ENCODE measurements at places on chromosomes 3 and 15.

- no peak for DNase-seq
These were observed 241.1 kb downstream of the ZNF385D start for GRCh38 chr3:21509731-21510470.

GRCh38 chr15:100120111-100120510 is 221.7 kb downstream of the ADAMTS17 start:
- no peak for DNase-seq

DNA sequence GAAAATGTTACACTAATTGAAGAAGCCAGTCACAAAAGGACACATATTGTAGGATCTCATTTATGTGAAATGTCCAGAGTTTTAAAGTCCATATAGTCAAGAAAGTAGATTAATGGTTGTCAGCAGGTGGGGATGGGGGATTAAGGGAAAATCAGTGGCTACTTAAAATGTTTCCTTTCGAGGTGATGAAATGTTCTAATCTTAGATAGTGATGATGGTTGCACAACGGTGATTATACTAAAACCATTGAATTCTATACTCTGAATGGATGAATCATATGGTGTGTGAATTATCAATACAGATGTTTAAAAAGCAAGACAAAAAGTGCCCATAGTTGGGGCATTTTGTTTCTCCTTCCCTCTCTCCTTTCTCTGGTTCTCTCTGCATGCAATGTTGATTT is 164.6 kb downstream of the ATG7 start:
- no peak for DNase-seq

DNA sequence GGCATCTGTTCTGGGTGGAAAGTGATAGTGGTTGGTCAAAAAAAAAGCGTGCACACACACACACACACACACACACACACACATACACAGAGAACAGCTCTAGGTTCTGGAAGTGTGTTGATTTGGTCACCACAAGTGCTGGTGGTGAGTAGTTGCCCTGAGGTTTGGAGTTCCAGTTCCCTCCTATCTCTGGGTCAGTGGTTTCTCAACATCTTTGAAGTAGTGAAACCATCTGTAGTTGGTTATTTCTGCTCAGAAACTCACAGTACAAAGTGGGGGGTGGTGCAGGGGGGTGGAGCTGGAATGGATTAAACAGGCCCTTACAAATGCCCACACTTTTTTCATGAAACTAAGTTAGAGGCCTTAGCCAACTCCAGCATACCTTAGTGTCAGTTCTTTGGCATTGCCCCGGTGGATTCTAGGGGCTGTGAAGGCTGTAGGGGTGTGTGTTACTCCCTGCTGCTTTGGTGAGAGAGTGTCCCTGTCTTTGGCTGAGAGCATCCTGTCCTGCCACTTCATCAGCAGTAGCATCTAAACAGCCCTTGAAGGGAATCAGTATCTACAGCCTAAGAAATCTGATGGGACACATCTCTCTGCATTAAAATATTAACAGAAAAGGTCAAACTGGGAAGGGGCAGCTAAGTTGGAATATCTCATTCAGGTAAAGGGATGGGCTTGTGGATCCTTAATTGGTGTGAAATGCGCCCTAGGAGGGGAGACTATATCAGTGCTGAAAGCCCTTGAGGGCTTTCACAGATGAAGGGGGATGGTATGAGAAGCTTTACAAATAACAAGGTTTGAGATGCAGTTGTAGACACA is 20.6 kb downstream of the SMAD3 start:
- no peak for DNase-seq

GRCh38 chr3:104523136-104523535 is 843.6 kb upstream of the ALCAM start:
- DNase-seq = no peak

- no peak for DNase-seq
These were observed 8.8 kb upstream of the TTBK2 start for GRCh38 chr15:42929306-42929848.

DNA sequence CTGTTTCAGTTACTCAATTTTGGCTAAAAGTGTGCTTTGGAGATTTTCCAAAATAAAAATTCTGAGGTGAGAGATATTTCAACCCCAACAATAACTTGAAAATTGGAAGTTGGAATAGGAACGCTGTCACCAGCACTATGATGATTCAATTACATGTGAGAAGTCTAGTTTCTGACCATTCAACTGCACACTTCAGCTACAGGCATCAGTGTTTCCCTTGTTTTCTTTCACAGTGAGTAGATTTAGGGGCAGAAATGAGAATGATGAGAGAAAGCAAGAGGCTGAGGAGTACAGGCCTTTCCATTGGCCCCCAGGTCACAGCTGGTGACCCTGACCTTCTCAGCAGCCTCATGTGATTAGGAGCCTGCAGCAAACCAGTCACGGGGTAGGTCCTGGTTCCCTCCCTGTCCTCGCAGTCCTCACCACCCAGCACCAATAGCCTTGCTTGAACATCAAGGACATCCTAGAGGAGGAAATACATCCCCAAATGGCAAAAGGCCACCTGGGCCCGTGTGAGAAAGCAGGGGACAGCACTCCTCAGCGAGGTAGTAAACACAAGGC is 10.0 kb upstream of the FILIP1L start:
- no peak for DNase-seq

DNA sequence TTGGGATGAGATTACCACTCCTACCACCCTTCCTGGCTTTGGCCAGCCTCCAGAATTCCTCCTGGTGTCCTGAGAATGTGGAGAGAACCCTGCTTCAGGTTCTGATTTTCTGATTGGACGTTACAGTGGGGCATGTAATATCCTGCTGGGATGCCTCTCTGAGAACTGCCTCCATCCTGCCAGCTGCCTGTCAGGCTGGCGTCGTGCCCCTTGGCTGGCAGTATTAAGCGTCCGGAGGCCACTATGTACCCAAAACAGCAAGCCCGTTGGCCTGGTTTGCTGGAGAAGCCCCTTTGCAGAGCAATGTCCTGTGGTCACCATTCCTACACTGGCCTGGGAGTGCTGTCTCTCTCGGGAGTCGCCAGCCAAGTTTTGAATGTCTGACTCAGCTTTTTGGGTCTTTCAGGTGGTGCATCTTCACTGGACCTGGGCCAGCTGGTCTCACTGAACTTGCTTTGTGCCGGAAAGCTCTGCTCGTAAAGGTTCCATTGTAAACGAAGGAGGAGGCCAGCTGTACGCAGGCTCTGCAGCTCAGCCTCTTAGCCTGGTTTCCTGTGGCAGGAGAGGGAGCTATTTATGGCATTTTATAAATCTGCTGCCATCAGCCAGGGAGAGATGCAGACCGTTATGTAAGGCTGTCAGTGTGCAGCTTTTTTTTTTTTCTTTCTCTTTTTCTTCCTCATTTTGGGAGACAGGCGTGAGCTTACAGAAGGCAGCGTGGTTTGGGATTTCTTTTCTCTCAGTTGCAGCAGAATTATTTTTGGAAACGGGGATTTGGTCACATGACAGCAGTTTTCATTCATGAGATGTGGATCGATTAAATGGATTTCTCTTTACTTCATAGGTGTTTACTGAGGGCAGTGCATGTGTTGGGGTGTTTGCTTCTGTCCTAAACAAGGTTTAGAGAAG is 19.0 kb upstream of the TRAK1 start:
- DNase-seq = no peak

DNA sequence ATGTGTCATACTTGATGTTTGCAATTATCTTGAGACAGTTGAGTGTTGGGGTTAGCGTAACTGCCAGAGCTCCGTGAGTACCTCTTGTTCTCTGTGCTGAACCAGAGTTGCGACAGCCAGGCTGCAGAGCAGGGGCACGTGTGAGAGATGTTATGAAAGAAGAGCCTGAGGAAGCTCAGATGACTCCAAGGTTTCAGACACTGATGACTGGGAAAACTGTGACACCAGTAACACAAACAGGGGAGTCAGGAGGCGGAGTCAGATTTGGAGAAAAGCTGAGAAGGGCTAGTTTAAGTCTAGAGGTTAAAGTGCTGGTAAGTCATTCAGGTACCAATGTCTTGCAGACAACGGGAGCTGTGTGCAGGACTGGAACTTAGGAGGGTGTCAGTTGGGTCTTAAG is 45.0 kb downstream of the BLM start:
- DNase-seq = no peak

DNA sequence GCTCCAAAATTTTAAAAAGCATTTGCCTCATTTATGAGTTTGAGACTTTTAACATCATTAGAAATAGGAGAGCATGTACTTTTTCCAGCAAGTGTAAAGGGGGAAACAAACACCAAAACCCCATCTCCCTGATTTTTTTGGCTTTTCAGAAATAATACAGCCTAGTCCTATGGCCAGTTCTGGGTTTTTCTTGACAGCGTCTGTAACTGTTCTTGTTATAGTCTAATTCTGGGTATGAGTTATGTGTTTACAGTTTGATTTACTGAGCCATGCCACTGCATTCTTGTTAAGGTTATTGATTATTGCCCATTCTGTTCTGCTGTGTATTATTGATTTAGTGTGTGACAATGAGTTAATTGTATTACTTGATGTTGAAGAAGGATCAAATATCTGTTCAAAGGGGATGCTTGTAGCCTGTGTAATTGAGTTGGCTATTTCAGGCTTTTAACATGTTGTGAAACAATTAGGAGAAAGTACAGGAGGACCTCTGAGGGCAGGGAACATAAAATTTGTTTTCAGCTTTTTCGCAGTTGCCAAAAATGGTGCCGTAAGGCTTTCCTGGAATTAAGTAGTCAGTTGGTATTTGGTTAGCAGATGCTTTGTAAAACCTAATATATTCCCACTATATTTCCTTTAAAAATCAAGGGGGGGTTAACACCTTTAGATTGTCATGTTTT is 46.1 kb downstream of the MBNL1 start:
- DNase-seq = no peak

DNA sequence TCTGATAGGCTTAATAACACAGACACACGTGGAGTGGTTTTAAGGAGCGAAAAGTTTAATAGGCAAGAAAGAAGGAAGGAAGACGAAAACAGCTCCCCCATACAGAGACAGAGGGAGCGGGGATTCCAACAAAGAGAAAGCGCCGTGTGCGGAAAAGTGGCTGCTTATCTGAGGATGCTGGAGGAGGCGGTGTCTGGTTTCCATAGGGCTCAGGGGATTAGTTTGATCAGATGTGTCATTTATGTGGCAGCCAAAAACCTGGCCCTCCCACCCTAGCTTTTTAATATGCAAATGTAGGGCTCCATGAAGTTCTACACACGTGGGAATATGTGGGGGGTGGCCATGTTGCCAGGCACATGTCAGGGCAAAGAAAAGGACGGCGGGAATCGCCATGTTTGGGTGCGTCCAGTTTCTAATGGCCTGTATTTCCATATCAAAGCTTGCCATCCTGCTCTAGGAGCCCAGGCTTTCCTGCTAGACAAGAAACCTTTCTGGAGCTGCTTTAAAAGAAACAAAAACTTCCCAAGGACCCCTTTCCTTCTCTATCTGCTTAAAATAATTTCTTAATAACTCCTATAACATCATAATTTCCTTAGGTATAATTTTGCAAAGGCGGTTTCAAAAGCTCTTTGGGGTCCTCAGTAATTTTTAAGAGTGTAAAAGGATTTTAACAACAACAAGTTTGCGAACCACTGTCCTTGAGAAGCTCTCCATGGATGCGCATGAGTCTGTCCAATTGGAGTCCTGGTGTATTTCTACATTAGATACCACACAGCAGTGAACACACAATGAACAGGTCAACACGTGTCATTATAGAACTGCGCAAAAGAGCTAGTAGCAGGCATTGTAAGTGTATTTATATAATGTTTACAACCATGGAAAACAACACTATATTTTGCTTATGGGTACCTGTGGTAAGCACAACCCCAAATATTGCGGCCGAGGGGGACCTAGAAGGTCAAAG is 622 bp upstream of the ZNF589 start:
- no peak for DNase-seq

- no peak for DNase-seq
These were observed 4.1 kb downstream of the PPM1M start for GRCh38 chr3:52249683-52250082.

DNA sequence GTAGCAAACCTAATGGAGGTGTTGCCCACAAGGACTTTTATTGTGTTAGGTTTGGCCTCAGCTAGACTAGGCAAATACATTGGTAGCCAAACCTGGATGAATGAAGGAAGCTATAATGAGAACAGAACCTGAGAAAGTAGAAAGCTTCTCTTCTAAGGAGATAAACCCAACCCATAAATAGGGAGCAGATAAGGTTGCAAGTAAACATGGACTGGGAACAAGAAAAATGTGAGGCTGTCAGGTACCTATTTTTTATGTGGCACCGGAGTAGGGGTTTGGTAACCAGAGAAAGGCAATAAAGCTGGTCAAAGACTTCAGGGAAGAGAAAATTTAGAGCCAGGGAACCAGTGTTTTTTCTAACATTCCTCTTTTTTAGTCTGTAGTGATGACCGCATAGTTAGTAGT is 25.0 kb downstream of the ZNF654 start:
- DNase-seq = no peak

DNA sequence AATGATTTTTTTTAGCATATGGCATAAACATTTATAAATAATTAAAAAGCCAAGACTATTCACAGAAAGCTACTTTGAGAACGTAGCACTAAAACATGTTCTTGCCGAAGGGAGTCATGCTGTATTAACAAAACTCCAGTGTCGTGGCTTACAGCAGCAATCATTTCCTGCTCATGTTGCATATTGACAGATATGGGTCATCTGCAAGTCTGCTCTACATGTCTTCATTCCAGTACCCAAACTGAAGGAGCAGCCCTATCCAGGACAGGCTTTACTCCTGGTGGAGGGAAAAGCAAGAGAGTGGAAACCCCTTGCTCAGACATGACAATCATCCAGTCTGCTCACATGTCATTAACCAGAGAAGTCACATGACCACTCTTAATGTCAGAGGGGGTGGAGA is 87.6 kb downstream of the NEK11 start:
- no peak for DNase-seq

GRCh38 chr3:66406831-66407610 is 93.8 kb downstream of the LRIG1 start:
- DNase-seq = no peak

- DNase-seq = no peak
These were observed 2.9 kb upstream of the TM4SF19 start for GRCh38 chr3:196341137-196341536.

GRCh38 chr3:123147754-123148535 is 53.8 kb upstream of the SEC22A start:
- no peak for DNase-seq

- DNase-seq = no peak
These were observed 80.7 kb upstream of the SLC25A26 start for GRCh38 chr3:66140106-66140505.

DNA sequence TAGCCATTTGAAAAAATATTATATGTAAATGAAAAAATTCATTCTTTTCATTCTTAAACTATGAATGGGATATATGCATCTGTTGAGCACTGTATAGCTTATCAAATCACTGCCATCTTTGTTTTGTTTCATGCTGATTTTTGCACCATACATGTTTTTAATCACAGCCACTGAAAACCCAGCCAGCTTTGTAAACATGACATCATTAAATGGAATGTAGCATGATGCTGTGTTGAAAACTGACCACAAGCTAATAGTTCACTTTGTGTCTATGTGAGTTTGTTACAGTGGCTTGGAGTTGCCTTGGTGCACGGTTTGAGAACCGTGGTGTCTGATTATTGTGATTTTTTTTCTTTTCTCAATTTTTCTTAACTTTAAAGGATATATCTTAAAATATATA is 75.7 kb downstream of the GMPS start:
- DNase-seq = no peak

DNA sequence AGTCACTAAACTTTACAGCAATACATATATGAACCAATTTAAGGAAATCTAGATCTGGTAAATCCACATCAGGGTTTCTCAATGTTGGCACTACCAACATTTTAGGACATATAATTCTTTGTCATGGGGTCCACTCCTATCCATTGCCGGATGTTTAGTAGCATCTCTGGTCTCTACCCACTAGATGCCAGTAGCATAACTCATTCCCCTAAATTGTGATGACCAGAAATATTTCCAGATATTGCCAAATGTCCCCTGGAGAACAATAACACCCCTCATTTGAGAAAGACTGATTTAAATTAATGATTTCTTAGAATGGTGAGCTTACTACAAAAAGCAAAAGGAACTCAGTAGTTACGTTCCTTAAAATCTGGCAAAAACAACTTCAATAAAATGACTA is 23.1 kb upstream of the ANKRD28 start:
- DNase-seq = no peak

Measured in stimulated activated CD4-positive, alpha-beta T cell treated with anti-CD3 and anti-CD28 coated beads, Interleukin-1b, Interleukin-23, amount 100 ng/mL, for 1 hour (primary cell).